ENCODE measurements at places on chromosomes 16 and 17.

DNA sequence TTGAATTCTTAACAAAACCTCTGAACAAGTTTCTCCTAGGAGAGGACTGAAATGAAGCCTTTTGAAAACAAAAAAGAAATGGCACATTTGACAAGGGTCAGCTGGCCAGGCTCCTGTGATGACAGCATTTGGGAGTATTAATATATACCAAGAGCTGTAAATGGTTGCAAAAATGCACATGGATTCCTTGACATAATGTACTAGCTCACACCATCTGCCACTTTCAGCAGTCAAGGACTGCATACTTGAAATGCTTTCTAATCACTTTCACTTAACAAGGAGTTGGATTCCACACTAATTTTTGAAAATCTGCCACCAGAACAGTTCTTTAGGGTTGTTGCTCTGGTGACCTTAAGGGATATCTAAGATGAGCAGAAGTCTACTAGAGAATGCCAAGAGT, 236.7 kb upstream of the TOX3 start:
- DNase-seq: no peak

GRCh38 chr17:15973834-15974233, 25.7 kb downstream of the ZSWIM7 start:
- DNase-seq: no peak

DNA sequence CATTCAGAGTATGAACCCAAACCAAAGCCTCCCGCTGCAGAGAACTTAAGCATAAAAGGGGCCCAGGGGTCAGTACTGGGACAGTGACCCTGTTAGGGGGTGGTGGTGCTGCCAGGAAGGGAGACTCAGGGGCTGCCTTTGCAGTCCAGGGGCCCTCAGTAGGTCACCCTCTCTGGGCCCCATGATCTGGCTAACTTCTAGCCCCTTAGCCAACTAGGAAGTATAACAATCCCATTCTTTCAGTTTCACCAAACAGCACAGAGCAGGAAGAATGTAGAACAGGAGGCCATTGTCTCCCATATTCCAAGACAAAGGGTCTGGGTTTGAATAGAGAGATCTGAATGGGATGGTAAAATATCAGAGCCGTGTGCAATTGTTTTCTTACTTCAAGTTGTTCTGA, 378.6 kb upstream of the C16orf82 start:
- DNase-seq: no peak

- DNase-seq: no peak
Observed at GRCh38 chr17:67137860-67138259, 93.5 kb downstream of the CACNG1 start.

- no peak for DNase-seq
Observed at GRCh38 chr17:69884846-69885245, 190.2 kb upstream of the KCNJ16 start.

DNA sequence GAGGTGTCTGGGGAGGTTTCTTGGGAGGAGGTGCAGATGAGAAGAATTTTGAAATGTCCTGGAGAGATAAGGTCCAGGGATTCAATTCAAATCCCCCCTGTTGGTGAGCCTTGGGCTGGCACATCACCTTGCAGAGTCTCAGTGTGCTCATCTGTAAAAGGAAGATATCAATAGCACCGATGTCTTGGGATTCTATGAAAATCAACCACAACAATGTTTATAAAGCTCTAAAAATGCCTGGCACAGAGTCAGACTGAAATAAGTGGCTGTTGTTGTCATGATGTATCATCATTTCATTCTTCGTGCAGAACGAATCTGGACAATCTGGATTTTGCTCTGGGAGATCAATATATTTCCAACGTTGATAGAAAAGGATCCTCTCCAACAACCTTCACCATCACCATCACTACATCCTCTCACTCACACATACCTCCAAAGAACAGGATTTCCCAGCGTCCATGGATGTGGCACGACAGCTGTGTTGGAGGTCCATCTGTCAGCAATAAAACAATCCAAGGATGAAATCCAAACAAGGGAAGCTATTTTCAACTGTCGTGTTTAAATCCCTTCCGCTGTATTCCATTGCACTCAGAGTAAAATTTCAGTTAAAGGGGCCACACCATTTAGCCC, 393.7 kb upstream of the DYNLRB2 start:
- no peak for DNase-seq

- no peak for DNase-seq
Observed at GRCh38 chr16:66846266-66846665, 2.1 kb downstream of the CA7 start.

GRCh38 chr17:77322514-77323412, 182.0 kb downstream of the SEC14L1 start:
- no peak for DNase-seq

DNA sequence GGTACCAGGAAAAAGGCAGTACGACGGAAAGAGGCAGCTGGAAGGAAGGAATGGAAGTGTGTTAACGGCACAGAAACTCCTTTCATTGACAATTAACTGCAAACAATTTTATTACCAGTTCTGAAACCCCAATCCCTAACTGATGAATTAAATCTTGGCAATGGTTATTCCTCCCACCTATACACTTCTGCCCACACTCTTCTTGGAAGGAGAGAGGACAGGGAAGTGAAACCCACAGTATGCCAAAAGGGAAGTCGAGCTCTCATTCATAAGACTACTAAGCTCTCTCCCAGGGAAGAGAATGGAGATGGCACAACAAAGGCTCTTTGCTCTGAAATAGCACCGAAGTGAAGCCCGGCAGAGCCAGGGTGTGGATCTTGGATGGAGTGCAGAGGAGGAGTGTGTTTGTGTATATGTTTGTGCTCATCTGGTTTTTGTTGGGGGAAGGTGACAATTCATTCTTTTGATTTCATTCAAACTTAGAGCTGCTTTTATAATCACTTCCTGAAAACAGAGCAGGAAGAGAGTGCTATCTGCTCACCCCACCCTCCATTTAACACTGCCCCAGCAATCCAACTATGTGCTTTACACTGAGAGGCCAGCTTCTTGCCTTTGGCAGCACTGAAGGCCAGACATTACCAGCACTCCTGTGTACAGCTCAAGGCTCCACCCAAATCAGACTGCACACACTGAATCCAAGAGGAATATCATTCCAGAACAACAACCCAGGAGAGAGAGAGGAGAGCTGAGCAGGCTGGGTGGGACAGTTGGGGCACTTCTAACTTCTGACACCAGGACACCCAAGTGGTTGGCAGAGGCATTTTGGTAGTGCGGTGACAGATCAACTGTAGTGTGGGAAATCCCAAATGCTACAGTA, 68.7 kb downstream of the HIC1 start:
- DNase-seq: no peak

DNA sequence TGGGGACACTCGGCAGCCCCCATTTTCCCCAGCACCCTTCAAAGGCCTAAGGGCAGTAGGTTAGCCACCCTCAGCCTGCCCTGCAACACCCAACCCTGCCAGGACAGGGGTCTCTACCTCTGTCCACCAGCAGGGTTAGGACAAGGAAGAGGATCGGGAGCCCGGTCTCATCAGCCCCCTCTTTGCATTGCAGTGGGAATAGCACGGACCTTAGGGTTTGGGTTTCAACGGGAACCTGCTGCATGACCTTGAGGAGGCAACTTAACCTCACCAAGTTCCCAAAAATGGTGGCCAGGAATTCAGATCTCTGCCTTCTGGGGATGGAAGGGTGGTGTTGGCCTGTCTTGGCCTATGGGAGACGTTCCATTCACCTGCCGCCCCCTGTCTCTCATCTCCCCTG, 20.2 kb upstream of the SPPL2C start:
- DNase-seq: no peak

DNA sequence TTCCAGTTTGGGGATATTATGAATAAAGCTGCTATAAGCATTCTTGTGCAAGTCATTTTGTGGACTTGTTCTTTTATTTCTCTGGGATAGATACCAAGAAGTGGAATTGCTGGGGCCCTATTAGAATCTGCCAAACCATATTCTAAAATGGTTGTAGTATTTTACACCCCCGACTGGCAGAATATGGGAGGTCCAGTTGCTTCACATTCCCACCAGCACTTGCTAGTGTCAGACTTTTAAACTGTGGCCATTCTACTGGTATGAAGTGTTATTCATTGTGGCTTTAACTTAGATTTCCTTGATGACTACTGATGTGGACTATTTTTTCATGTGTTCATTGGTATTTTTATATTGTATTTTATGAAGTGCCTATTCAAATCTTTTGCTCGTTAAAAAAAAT, 18.1 kb upstream of the NUP93 start:
- no peak for DNase-seq

DNA sequence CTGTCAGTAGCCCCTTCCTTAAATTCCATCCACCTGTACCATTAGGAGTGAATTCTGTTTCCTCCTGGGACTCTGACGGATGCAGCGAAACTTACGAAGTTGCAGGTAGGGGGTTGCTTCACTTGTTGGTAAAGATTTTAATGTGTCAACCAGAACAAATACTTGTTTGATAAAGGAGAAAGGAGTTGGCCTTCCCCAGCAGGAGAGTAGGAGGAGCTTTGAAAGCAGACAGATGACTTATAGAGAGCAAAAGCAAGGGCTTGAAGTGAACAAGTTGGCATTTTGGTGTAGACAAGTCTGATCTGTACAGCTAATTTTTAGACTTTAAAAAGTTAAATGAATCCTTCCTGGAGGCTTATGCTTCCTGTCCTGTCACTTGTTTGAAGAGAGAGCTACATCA, 38.1 kb upstream of the PMFBP1 start:
- no peak for DNase-seq

GRCh38 chr17:43648916-43649315, 12.8 kb downstream of the MEOX1 start:
- no peak for DNase-seq

DNA sequence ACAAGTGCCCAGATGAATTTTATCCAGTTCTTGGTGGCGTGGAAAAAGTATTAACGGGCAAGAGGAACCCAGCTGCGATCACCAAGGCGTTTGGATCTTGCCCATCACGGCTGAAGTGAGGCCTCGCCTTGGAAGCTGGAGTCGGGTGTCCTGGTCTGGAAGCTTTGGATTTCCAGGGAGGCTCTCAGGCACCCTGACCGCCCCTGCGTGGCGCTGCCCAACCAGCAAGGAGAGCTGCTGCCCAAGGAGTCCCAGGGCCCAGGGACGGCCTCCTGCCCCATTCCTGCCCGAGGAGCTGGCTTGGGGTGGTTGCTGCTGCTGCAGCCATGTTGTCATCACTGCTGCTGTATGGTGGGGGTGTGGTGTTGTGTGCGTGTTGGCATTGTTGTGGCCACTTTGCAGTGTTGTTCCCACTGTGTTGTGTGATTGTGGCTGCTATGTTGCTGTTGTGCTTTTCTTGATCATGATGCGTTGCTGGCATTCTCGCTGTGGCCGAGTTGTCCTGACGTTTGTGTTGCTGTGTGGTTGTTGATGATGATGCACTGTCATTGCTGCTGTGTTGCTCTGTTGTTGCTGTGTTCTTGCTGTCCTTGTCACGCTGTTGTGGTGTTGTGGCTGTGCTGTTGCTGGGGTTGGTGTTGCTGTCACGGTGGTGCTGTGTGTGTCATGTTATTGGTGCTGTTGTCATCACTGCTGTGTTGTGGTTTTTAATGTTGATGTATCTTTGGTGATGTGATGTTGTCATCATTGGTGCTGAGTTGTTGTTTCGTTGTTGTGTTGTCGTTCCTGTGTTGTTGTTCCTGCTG, 318.8 kb downstream of the C16orf95 start:
- DNase-seq: no peak

DNA sequence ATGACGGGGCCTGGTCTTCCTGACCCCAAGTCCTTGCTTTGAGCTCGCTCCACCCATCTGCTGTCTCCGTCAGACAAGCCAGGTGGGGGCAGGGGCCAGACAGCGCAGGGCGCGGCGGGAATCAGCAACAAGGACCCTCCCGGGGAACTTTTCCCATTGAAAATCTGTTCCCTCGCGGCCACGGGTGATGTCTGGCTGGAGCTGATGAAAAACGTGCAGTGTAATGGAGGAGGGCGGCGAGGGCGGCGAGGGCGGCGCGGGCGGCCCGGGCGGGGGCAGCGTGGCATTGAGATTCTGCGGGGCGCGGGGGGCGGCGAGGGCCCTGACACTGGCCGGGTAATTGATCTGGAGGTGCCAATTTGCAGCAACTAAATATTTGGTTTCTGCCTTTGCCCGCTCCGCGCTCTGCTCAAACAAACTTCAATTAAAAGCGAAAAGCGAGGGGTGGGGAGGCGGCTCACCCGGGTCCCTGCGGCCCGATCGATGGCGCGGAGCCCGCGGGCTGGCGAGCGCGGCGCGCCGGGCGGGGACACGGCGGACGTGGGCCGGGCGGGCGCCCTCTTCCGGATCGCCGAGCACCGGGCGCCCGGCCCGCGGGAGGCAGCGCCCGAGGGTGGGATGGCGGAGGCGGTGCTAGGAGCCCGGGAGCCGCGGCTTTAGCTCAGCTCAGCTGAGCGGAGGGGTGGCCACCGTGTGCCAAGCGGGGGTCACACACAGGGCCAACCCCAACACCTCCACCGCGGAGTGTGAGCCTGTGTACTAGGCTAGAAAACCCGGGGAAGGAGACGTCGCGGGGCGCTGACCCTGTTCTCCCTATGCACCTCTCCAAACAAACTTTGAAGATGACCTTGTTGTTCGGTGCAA, 32.4 kb downstream of the DCAKD start:
- no peak for DNase-seq

DNA sequence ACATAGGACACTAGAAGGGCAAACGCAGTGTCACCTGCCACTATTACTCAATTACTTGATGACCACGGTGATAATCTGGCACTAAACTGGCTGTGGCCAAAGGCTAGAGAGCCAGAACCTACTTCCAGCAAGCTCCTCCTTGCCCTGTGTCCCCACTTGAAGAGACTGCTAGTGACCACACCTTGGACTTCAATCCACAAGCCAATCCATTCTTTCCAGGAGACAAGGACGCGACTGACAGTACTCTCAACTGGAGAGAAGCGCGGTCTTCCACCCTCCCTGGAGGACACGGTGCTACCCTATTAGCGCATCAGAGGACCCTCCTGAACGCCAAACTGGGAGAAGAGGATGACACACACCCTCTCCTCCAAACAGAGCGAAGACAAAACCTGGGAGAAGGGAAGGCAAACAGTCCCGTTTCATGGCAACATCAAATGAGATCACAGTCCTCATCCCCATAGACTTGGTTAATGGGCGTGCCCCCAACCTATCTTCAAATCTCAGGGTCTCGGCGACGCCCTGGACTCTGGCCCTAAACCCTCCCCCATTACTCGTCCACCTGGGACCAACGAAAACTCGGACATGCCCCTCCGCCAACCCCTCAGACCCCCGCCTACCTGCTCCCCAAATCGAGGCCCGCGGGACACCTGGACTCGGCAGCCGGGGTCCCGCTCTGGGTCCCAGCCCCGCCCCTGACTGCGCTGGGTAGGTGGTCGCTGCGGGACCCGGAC, 508 bp downstream of the FLCN start:
- no peak for DNase-seq

GRCh38 chr16:81939164-81940056, 71.9 kb downstream of the SDR42E1 start:
- no peak for DNase-seq

DNA sequence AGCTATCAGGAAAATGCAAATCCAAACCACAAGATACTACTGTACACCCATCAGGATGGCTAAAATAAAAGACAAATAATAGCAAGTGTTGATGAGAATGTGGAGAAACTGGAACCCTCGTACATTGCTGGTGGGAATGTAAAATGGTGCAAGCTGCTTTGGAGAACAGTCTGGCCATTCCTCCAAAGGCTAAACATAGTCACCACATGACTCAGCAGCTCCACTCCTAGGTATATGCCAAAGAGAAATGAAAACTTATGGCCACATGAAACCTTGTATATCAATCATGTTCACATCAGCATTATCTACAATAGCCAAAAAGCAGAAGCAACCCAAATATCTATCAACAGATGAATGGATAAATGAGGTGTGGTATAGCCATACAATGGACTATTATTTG, 28.5 kb downstream of the VAC14 start:
- no peak for DNase-seq

Data from NCI-H446 treated with DMSO at 0.1 percent for 48 hours (cell line).